ENCODE measurements at places on chromosomes 7 and 10.

GRCh38 chr7:137081321-137082093, 213.1 kb downstream of the CHRM2 start:
- no peak overlapping the region for H3K27ac ChIP-seq
- H3K36me3 ChIP-seq: no peaks in the 10 kb centered on the region
- H3K4me3 ChIP-seq: no peak overlapping the region

DNA sequence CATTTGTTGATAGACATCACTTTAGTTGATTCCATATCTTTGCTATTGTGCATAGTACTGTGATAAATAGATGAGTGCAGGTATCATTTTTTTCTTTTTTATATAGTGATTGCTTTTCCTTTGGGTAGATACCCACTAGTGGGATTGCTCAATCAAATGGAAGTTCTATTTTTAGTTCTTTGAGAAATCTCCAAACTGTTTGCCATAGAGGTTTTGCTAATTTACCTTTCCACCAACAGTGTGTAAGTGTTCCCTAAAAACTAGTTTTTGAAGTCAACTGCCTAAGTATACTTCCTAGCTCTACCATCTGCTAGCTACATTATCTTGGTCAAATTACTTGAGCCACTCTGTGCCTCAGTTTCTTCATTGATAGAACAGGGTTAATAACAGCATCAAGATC, 31.5 kb upstream of the RSBN1L start:
- H3K27me3 ChIP-seq: no peaks in the 10 kb centered on the region
- H3K27ac ChIP-seq: no peak overlapping the region
- H3K4me3 ChIP-seq: no peak overlapping the region
- no peaks in the 10 kb centered on the region for H3K4me1 ChIP-seq

DNA sequence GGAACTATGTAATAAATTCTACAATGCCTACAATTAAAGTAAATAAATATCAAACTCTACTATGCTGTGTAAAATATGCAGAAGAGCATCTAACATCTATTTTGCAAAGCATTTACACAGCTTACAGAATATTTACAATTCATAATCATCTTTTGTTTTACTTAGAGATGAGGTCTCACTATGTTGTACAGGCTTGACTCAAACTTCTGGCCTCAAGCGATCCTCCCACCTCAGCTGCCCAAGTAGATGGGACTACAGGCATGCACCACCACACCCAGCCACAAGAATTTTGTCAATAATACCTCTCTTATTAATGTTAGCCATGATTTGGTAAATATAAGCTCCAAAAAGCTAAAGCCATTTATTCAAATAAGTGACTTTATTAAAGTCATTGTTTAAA, 21.9 kb upstream of the CAV2 start:
- no peaks in the 10 kb centered on the region for H3K27me3 ChIP-seq
- H3K27ac ChIP-seq: no peak overlapping the region
- no peak for DNase-seq

DNA sequence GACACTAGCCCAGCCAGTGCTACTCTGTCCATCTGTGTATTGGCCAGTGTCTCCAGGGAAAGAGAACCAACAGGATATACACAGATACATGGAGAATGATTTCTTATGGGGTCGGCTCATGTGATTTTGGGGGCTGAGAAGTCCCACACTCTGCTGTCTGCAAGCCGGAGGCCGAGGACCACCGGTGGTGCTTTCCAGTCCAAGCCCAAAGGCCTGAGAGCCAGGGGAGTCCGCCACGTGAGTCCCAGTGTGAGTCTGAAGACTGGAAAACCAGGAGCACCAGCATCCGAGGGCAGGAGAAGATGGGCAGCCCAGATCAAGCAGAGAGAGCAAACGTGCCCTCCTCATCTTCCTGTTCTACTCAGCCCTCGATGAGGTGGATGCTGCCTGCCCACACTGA, 71.5 kb downstream of the C10orf143 start:
- H3K4me3 ChIP-seq: no peak overlapping the region
- H3K36me3 ChIP-seq: no peaks in the 10 kb centered on the region
- H3K27ac ChIP-seq: no peak overlapping the region

GRCh38 chr7:30596014-30596641, 1.4 kb downstream of the GARS1 start:
- peaks cover 26% of the 10 kb centered on the region for H3K4me1 ChIP-seq
- H3K27me3 ChIP-seq: no peaks in the 10 kb centered on the region
- peak overlapping the region; percentile 99 for H3K27ac ChIP-seq
- H3K4me3 ChIP-seq: peak overlapping the region; percentile 91

DNA sequence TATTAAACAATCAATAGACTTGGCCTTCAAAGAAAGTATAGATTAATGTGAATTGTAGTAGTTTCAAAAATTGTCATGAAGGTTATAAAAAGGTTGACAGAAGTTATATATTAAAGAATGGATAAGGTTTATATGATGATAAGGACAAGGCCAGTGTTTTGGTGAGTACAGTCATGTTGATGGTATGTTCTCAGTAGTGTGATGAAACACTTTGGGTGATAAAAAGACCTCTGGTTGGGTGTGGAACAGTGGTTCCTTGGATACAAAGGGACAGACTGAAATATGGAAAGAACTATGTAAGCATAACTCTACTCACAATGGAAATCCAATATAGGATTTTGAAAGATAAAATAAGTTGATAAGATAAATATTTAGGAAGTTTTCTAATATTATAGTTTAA, 866.3 kb downstream of the ANKRD7 start:
- H3K4me1 ChIP-seq: peaks cover 8% of the 10 kb centered on the region
- H3K27ac ChIP-seq: peak overlapping the region; percentile 57
- peaks cover 5% of the 10 kb centered on the region for H3K36me3 ChIP-seq
- no peak overlapping the region for H3K4me3 ChIP-seq
- DNase-seq: no peak

DNA sequence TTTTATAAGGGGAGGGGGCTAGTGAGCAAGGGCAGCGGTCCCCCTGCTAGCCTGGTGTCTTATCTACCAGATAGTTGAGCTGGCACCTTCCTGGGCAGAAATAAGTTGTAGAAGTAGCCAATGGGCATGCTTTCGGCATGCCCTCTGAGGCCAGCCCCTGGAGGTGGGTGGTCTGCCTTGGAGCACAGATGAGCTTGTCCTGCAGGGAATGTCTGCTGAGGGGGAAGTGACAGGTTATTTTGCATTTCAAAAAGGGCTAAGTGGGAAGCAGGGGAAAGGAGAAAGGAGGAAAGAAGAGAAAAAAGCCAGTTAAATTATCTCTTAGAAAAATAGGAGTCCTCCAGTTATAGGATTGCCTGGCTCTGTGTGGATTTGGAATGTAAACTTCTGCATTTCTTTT, 88.9 kb downstream of the GPR26 start:
- no peak overlapping the region for H3K27ac ChIP-seq
- no peaks in the 10 kb centered on the region for H3K4me1 ChIP-seq
- H3K4me3 ChIP-seq: no peak overlapping the region
- DNase-seq: no peak
- H3K36me3 ChIP-seq: no peaks in the 10 kb centered on the region

GRCh38 chr7:135210888-135211178, 493 bp downstream of the WDR91 start:
- no peak for DNase-seq
- peak overlapping the region; percentile 92 for H3K4me3 ChIP-seq
- no peaks in the 10 kb centered on the region for H3K27me3 ChIP-seq
- H3K27ac ChIP-seq: peak overlapping the region; percentile 66

DNA sequence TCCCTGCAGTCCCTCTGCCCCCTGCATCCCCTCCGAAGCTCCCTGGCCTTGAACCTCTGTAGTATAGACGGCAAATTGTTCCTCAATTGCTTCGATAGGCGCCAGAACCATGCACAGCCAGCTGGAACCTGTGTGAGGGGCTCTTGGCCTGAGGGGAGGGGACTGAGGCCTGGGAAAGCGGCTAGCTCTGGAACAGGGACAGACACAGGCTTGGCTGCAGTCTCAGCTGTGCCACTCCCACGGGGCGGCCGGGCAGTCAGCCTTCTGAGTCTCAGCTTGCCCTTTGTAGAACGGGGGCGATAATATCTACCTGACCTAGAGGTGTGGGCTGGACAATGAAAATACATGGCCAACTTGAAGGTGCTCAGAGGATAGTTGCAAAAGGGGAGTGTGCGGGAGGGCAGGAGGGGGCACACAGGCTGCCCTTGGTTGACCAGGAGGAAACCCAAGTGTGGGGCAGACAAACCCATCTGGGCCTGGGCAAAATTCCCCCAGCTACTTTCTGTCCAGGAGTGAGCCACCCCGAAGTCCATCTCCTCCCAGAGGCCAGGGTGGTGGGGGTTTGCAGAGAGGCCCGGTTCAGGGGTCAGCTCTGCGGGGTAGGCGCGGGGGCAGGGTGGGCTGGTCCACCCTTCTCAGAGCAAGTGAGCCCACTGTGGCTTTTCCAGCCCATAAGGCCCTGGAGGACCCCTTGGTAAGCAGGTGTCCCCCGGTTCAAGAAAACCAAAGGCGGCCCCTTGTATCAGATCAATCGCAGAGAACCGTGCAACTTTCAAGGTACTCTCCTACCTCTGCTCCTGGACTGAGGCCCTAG, 4.6 kb downstream of the CRYGN start:
- H3K27me3 ChIP-seq: peaks cover 45% of the 10 kb centered on the region
- no peaks in the 10 kb centered on the region for H3K36me3 ChIP-seq
- DNase-seq: no peak
- no peak overlapping the region for H3K4me3 ChIP-seq

DNA sequence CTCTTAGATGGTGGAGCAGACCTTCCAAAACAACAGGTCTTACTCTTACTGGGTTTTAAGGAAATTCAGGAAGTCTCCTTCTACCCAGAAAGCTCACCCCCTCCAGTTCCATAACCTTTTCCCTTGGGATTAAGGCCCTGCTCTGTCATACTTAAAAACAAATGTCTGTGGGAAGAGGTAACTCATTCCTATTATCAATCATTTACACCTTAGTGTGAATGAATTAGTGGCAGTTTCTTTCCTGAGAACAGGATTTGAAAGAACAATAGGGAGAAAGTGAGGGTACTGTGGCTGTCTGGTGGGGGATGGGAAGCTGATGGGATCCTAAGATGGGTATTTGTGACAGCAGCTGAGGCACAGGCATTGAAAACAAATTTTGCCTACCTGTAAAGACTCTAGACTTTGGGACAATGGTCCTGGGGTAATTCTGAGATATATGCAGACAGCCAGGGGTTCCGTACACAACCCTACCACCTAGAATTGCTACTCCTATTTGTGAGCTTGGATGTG, 22.2 kb upstream of the PDLIM1 start:
- peaks cover 26% of the 10 kb centered on the region for H3K4me1 ChIP-seq
- H3K4me3 ChIP-seq: no peak overlapping the region
- no peak for DNase-seq
